AML-193 (cell line): ENCODE measurements at places on chromosomes 16 and 17.

DNA sequence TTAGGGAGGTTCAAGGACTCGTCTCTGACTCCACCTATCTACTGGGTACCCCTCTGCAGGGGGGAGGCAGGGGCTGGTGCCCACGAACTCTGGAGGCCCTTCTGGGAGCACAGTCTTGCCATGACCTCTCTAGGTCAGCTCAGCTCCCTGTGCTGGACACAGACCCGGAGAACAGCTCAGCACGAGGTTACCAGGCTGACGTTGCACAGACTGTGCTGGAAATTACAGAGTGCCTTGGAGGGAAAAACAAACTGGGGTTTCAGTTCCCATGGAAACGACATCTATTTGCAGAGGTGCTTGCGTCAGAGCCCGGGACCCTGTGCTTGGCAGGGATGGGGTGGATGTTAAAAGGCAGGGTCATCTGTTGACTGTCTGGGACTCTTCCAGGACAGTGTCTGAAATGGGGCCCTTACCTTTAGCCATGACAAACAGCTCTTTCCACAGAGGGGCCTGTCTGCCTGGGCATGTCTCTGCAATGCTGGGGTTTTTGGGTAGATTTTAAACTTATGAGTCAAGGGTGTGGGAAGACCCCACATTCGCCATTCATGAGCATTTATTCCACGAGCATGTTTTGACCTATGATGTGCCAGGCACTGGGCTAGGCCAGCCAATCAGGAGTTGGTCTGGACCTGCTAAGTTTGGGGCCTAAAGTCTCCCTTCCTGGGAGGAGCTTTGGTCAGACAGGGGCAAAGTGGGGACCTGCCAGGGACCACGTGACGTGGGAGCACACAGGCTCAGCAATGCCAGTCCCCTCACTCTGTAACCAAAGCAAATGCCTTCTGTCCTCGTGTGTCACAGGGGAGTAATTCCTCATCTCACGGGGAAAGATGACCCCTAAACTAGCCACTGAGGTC lies 22.5 kb downstream of the CCR7 start:
- DNase-seq: no peak

- DNase-seq: no peak
Measured at GRCh38 chr16:10493276-10493675, 87.1 kb downstream of the EMP2 start.

DNA sequence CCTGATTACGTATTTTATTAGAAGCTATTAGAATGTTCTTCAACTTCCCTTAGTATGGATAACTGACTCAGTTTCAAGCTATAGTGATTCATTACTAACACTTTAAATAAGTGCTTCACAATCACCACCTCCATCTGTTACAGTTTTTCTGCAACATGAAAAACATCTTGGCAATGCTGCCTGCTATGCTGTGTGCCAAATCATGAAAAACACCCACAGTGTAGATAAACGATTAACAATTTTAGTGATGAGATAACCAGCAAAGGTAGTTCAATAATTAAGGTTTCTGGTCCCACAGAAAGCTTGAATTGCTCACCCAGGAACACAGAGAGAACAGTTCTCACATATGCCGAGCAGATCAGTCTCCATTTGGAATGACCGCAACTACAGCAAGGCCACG lies 51.4 kb upstream of the SLC25A19 start:
- no peak for DNase-seq

DNA sequence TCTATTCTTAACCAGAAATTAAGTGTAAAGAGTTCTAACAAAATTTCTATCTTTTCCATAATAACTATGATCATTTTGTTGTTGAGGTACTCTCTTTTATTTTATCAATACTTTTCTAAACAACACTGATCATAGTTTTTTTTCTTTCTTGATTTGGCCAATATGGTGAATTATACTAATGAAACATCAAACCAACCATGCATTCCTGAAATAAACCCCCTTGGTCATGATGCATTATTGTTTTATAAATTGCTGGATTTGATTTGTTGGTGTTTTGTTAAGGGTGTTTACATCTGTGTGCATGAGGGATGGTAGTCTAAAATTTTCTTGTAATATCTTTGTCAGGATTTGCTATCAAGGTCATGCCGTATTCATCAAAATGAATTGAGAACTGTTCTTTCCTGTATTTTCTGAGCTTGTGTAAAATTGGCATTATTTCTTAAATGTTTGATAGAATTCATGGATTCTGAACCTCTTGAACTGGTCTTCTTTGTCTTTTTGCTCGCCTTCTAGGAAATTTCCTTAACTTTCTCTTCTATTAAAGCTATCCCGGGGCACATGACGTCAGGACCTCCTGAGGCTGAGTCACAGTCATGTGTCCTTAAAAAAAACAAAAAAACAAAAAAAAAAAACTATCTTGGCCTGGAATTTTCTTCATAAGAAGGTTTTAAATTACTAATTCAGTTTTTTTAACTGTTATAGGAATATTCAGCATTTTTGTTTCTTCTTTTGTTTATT lies 3.9 kb upstream of the TRIM25 start:
- no peak for DNase-seq

GRCh38 chr17:38621538-38621937 lies 15.8 kb upstream of the SRCIN1 start:
- no peak for DNase-seq

- DNase-seq: no peak
Measured at GRCh38 chr17:75430159-75430974, 24.9 kb upstream of the GRB2 start.

DNA sequence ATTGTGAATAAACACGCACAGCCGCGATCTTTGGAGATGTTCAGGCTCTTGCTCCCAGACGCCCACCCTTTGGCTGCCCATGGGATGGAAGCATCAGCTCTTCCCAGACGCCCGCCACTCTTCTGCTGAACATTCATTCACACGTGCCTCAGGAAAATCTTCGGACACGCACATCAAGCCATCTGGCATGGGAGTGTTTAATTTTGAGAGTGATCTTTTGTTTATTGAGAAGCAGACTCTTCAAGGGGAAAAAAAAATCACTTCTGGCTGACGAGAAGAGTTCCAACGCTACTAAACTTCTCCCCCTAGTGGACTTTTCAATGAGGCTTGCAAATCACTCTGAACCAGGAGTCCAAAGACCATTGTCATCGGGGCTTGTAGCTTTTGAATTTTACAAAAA lies 62.0 kb upstream of the NUDT7 start:
- no peak for DNase-seq

DNA sequence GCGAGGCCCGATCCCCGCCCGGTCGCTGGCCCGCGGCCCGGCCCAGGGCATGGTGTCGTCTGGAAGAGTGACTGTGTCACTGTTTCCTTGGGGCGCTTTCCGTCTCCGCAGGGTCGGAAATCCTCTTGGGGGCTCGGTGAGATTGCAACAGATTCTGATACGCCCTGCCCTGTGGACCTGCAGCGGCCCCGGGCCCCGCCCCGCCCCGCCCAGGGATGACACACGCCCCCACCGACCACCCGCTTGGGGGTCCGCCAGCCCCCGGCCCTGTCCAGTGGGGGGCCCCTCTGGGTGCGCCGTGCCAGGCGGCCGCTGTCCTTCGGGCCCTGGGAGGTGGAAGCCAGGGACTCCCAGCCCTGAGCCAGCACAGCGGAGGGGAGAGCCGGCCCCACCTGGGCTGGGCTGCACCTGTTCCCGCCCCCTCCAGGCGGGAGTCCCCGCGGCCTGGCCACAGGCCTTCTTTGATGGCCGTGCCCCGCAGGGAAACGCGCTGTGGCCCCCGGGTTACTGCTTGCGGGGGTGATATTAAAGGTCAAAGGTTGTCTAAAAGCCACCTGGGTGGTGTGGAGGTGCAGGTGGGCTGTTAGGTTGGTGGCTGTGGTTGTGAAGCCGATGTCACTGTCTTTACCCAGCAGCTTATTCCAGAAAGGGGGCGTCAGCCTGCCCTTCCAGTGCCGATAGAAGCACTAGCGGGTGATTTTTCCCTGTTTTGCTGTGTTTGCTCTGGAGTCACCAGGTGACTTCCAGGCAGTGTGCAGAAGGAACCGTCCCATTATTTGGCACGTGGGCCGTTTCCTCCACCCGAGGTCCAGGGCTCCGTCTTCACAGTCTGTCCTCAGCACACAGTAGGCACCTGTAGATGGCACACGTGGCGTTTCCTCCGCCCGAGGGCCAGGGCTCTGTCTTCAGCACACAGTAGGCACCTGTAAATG lies 752 bp downstream of the TBC1D24 start:
- DNase-seq: no peak

- no peak for DNase-seq
Measured at GRCh38 chr16:15855704-15856003, 1.2 kb downstream of the MYH11 start.

- DNase-seq: no peak
Measured at GRCh38 chr16:69166946-69167930, 19.7 kb upstream of the SNTB2 start.

GRCh38 chr17:68559316-68559715 lies 41.9 kb downstream of the FAM20A start:
- no peak for DNase-seq

- DNase-seq: no peak
Measured at GRCh38 chr17:57261084-57261461, 4.8 kb downstream of the MSI2 start.

GRCh38 chr16:68068926-68069325 lies 16.2 kb upstream of the NFATC3 start:
- no peak for DNase-seq

DNA sequence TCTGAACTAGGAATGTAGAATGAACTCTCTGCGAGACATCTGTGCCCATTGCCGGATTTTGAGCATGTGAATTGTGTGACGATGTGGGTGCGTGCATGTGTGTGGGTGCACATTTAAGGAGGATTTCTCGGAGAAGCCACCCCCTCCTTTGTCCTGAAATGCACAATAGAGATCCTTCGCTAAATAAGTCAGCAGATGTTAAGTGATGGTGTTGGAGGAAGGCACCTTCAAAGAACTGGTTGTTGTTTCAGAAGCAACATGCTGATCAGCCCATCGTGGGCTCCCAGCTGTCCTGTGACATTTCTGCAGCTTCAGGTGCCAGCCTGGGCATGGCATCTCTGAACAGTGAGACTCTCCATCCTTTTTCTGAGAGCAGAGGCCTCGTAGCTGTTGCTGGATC lies 194.9 kb downstream of the MSI2 start:
- no peak for DNase-seq

DNA sequence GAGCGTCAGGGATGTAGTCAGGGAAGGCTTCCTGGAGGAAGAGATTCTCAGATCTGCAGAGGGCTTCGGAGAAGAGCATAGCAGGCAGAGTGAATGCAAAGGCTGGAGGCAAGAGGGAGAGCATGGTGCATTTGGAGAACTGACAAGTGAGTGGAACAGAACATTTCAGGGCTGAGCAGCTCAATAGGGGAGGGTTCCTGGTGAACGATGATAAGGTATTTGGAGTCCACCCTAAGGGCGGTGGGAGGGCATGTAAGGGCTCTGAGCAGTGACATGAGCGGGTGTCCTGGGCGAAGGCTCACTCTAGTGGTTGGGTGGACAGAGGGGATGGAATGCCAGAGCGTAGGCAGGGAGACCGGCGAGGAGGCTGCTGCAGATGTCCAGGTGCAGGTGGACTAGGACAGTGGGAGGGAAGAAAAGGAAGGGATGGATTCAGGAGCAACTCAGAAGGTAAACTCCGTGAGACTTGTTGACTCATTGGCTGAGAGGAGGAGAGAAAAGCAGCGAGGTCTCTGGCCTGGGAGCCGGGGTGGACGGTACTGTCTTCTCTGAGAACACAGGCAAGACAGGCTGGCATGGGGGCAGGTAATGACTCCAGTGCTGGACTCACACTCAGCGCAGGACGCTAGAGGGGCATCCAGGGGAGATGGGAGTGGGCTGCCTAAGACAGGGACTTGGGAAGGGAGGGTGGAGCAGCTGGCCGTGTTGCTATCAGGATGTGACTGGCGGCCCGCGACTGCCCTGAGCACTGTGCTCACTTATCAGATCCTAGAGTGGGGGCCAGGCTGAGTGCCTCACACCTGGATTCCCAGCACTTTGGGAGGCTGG lies 1.4 kb upstream of the PITPNA start:
- no peak for DNase-seq

DNA sequence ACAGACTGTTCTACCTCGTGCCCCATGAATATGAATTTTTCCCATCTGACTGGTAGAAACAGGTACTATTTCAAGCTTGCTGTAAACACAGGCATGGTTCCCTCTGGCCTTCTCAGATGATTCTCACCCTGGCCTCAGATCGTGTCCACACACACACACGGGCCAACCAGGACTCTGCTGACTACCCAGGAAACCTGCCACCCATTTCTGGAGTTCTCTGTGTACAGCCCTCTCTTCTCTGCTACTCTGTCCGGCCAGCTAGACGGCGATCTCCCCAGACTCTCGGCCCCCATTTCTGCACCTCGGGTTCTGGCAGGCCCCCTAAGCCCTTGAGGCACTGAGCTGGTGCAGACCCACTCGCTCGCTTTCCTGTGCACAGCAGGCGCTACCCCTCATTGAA lies 31.2 kb downstream of the RPA1 start:
- DNase-seq: no peak

- DNase-seq: no peak
Measured at GRCh38 chr17:71331754-71332325, 789.0 kb upstream of the SOX9 start.

DNA sequence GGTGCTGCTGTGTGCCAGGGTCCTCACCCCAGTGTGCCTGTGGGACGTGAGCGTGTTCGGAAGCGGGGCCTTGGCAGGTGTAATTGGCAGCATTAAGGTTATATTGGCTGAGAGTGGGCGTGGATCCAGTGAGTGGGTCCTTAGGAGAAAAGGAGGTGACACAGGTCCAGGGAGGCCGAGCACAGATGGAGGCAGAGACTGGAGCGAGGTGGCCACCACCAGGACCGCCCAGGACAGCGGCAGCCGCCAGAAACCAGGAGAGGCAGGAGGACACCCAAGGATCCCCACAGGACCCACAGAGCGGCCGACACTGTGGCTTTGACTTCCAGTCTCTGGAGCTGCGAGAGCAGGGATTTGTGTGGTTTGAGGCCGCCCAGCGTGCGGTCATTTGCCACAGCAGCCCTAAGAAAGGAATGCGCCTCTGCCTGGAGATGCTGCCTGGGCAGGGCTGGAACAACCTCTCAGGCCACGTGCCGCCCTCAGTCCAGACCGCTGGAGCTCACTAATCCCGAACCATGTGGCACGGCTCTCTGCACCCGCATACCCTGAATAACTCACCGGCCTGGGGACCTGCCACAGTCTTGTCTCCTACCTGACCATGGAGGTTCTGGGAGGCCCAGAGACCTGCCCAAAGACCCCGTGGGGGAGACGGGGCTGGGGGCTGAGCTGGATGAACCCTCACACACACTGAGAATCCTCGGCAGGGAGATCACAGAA lies 45.4 kb downstream of the SOX8 start:
- DNase-seq: no peak

DNA sequence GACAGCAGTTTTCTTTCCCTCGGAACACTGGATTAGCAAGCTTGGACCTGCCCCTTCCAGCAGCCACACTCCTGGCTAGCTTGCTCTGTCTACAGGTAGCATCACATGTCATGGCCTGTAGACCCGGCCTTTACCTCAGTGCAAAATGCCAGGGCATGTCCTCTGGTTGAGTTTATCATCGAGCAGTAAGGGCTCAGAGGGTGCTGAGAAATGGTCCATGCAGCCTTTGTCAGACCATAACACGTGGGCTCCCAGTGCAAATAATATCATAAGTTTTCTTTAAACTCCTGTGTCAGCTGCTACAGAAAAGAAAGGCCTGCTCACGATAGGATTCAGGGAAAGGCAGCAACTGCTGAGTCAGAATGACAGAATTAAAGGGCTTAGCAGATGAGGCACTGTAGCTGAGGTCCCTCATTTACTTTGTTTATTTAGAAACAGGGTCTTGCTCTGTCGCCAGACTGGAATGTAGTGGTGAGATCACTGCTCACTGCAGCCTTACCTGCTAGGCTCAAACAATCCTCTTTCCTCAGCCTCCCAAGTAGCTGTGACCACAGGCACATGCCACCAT lies 8.0 kb upstream of the GNA13 start:
- no peak for DNase-seq
